HT1080 (cell line): ENCODE measurements at places on chromosomes 12 and 14. TPM values are rescaled to one million over a fixed set of nuclear protein-coding genes. Genes with fewer than 3 reads are reported as not detected.

DNA sequence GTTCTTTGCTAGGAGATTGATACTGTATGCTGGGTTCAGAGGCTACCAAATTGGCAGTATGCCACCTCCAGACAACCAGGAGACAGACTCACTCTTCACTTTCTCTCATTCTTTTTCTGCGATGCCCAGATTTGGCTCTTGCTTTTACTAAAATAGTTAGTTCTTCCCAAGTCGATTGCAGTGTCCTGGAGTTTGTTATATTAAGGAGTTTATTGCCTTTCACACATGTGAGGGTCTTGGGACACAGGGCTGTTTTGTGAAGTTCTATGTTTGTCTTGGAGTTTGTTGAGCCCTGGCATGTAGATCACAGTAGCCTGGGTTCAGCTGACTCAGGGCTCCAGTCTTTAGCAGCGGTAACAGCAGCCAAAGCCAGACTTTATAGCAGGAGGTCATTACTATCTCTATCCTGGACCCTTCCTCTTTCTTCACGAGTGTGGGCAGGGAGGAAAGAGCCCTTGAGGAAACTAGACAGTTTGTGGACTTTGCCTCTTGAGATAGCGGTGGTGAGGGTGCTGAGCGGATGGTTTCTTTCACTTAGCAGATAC, 1.6 kb downstream of the MLEC start:
- DNase-seq: no peak

DNA sequence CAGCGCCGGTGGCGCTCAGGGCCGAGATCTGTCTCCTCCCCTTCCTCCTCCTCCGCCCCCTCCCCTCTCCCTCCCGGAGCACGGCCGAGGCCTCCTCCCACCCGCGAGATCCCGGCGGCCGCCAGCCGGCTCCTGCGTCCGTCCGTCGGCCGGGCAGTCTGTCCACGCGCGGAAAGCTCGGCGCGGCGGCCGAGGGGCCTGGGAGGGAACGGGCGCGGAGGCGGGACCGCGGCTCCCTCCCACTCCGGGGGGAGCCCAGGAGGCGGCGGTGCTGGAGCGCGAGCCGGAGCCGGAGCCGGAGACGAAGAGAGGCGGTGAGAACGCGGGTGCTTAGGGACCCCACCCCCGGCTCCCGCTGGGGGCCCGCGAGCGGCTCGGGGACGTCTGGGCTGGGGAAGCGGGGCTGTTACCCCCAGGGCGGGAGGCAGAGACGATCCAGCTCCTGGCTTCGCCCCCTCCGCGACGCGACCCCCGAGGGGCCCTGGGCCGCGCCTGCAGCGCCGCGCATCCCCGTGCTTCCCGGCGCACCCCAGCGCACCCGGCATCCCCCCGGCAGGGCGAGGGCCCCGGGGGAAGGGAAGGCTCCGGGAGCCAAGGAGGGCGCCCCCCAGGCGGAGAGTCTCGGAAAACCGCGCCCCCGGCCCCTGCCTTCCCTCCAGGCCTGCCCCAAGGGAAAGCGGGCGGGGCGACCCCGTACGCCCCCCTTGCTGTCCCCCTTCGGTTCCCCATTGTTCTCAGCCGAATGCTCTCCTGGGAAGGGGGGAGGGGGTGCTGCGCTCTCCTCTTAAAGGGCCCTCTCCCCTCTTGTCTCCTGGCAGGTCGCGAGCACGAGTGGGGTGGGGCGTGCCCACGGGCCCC, at the start of gene DTX1:
TSS of gene DTX1 (plus strand) at position 100 of the 858 bp plus-strand sequence. CDS start 1,463 bp downstream, outside the sequence.
- no peak for DNase-seq

Gene NAV3
- 59.7 and 71.0 TPM in 2 replicates for total RNA-seq

GRCh38 chr12:1504304-1504894, 90.0 kb downstream of the FBXL14 start:
- no peak for DNase-seq

GRCh38 chr12:132746613-132747012, 15.0 kb downstream of the ANKLE2 start:
- no peak for DNase-seq
